ENCODE measurements at places on chromosomes 12 and 14.

GRCh38 chr12:42145552-42146215 is 1.0 kb upstream of the GXYLT1 start:
- peak; percentile 16 for DNase-seq
- H3K4me1 ChIP-seq, result peaks cover 11% of the 10 kb centered on the region
- H3K36me3 ChIP-seq, result no peaks in the 10 kb centered on the region
- H3K27me3 ChIP-seq, result no peaks in the 10 kb centered on the region

- H3K36me3 ChIP-seq, result peaks cover 9% of the 10 kb centered on the region
- H3K27ac ChIP-seq, result no peak overlapping the region
- no peak for DNase-seq
- peaks cover 5% of the 10 kb centered on the region for H3K4me1 ChIP-seq
- no peak overlapping the region for H3K4me3 ChIP-seq
Measured at GRCh38 chr12:132583736-132584135, 26.6 kb downstream of the LRCOL1 start.

GRCh38 chr12:65941388-65941787 is 117.1 kb downstream of the HMGA2 start:
- H3K4me3 ChIP-seq, result no peak overlapping the region
- H3K4me1 ChIP-seq, result peaks cover 8% of the 10 kb centered on the region
- H3K27me3 ChIP-seq, result no peaks in the 10 kb centered on the region
- no peaks in the 10 kb centered on the region for H3K36me3 ChIP-seq
- peak overlapping the region; percentile 22 for H3K27ac ChIP-seq
- DNase-seq, result peak; percentile 86

DNA sequence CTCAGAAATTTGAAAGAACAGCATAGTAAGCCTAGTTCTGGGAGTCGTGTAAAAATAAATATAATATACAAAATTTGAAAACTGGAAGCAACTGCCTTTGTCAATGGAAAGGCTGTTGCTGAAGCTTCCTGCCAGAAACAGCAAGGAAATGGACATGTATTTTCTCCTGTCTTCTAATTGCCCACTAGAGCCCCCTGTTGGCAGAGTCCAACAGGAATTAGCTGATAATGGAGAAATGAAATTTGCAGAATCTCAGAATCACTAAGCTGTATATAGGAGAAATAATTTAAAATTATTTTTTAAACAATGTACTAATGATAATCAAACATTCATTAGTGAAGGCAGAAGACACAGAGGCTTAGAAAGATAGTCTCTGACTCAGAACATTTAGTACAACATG is 414.8 kb downstream of the SLC6A15 start:
- H3K27me3 ChIP-seq, result no peaks in the 10 kb centered on the region
- H3K27ac ChIP-seq, result no peak overlapping the region
- no peak overlapping the region for H3K4me3 ChIP-seq
- H3K36me3 ChIP-seq, result no peaks in the 10 kb centered on the region

- H3K4me1 ChIP-seq, result no peaks in the 10 kb centered on the region
- DNase-seq, result peak; percentile 2
- H3K27ac ChIP-seq, result no peak overlapping the region
- H3K27me3 ChIP-seq, result no peaks in the 10 kb centered on the region
Measured at GRCh38 chr14:49134940-49135339, 451.2 kb downstream of the RPS29 start.

- H3K27ac ChIP-seq, result no peak overlapping the region
- H3K36me3 ChIP-seq, result peaks cover 13% of the 10 kb centered on the region
- H3K4me1 ChIP-seq, result no peaks in the 10 kb centered on the region
- no peak for DNase-seq
- no peak overlapping the region for H3K4me3 ChIP-seq
Measured at GRCh38 chr12:67299526-67299925, 30.4 kb downstream of the CAND1 start.

- no peak overlapping the region for H3K4me3 ChIP-seq
- peak; percentile 43 for DNase-seq
- H3K27ac ChIP-seq, result peak overlapping the region; percentile 8
- H3K4me1 ChIP-seq, result peaks cover 67% of the 10 kb centered on the region
- no peaks in the 10 kb centered on the region for H3K27me3 ChIP-seq
- no peaks in the 10 kb centered on the region for H3K36me3 ChIP-seq
Measured at GRCh38 chr14:68734231-68734732, 58.6 kb downstream of the ZFP36L1 start.

DNA sequence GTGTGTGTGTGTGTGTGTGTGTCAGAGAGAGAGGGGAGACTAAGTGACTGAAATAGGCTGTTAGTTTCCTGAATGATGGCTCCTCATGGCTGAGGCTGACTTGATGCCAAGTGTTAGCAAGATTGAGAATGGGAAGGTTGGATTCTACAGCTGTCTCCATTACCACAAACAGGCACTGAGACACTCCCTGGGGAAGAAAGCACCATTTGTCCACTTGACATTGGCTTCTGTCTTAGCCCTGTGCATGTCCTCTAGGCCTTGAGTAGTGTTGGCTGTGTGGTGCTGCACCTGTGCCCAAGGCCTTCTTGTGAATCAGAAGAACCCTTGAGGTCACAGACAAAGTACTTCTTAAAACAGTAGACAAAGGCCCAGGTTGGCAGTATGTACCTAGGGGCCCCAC is 15.6 kb downstream of the ERG28 start:
- no peak overlapping the region for H3K4me3 ChIP-seq
- DNase-seq, result peak; percentile 66
- H3K27ac ChIP-seq, result peak overlapping the region; percentile 69

DNA sequence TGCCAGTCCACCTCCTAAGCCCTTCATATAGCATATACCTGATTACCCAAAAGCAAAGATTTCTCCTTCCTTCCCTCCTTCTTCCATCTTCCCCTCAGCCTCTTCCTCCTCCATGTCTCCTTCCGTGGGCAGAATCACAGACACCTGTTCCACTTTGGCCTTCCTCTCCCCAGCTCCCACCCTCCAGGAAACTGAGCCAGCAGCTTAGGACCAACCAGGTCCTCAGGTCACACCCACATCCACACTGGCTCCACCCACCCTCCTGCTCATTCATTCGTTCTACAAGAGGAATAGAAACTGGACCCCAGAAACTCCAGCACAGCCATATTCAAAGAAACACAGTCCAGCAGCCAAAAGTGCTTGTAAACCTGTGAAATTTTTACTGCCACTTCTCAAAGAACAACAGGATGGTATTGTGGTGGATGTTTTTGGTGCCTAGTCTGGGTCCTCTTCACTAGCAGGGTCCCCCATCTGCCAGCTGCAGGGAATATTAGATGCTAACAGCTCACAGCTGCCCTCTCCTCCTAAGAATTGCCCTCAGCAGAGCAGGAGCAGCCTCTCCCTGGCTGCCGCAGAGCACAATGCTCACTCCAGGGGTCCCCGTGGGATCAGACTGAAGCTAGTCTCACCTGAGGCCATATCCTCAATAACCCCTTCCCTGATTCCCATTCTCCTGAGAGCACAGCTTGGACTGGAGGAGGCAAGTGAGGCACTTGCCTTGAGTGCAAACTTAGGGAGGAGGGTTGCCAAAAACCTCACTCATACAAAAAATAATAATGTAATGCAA is 18.4 kb downstream of the CMKLR1 start:
- H3K27ac ChIP-seq, result no peak overlapping the region
- peaks cover 15% of the 10 kb centered on the region for H3K4me1 ChIP-seq
- peaks cover 6% of the 10 kb centered on the region for H3K27me3 ChIP-seq
- no peaks in the 10 kb centered on the region for H3K36me3 ChIP-seq
- DNase-seq, result no peak
- no peak overlapping the region for H3K4me3 ChIP-seq

GRCh38 chr12:52221912-52222457 is 11.1 kb upstream of the KRT7 start:
- no peak overlapping the region for H3K27ac ChIP-seq
- no peak for DNase-seq
- H3K36me3 ChIP-seq, result no peaks in the 10 kb centered on the region

DNA sequence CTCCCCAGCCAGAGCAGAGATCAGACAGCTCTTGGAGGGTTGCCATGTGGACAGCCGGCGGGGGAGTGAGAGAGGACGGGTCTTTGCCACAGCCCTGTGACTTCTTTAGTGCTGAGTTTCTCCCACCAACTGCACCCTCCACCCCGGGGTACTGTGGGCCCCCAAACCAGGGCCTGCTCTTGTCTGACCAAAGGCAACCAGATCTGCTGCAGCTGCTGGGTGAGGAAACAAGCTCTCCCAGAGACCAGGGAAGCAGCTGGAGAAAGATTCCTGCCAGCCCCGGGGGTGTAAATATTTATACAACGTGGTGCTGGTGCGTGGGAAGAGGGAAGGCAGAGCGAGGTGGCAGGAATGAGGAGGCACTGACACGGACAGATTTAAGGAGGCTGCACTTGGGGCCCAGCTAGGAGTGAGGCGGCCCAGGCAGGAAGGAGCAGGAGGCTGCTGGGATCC is 14.3 kb upstream of the ZFP36L1 start:
- peak; percentile 91 for DNase-seq
- H3K27me3 ChIP-seq, result no peaks in the 10 kb centered on the region
- H3K27ac ChIP-seq, result peak overlapping the region; percentile 88
- no peak overlapping the region for H3K4me3 ChIP-seq

DNA sequence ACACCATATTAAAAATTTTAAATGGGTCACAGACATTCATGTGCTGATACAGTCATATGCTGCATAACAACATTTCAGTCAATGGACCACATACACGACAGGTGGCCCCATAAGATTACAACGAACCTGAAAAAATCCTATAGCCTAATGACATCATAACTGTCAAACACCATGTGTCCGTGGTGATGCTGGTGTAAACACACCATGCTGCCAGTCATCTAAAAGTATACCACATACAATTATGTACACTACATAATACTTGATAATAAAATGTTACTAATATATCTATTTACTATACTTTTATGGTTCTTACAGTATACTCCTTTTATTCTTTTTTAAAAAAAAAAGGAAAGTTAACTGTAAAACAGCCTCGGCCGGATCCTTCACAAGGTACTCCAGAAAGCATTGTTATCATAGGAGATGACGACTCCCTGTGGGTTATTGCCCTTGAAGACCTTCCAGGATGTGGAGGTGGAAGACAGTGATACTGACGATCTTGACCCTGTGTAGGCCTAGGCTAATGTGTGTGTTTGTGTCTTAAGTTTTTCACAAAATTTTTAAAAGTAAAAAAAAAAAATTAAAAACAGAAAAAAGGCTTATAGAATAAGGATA is 5.0 kb upstream of the TDG start:
- peaks cover 17% of the 10 kb centered on the region for H3K4me1 ChIP-seq
- H3K4me3 ChIP-seq, result no peak overlapping the region
- no peak for DNase-seq
- H3K27ac ChIP-seq, result no peak overlapping the region
- no peaks in the 10 kb centered on the region for H3K27me3 ChIP-seq

DNA sequence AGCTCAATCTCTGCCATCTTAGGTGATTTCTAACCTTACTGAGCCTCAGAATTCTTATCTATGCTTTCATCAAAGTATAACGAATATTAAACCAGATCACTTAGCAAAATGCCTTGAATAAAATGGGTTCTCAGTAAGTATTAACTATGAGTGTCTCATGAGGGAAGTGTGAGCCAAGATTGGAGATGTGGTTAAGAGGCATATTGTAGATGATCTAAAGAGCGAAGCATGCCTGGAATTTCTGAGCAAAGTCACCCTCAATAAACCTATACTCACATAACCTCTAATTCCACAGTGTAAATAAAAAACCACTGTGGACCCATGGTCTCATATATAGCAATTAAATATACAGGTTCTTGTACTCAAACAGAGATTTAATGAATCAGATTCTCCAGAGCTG is 193.1 kb upstream of the FSCB start:
- H3K27me3 ChIP-seq, result no peaks in the 10 kb centered on the region
- no peaks in the 10 kb centered on the region for H3K36me3 ChIP-seq
- DNase-seq, result peak; percentile 11
- no peaks in the 10 kb centered on the region for H3K4me1 ChIP-seq
- H3K4me3 ChIP-seq, result no peak overlapping the region

- H3K4me1 ChIP-seq, result no peaks in the 10 kb centered on the region
- DNase-seq, result no peak
- H3K36me3 ChIP-seq, result no peaks in the 10 kb centered on the region
- peaks cover 11% of the 10 kb centered on the region for H3K27me3 ChIP-seq
Measured at GRCh38 chr12:52682381-52682660, 2.1 kb upstream of the KRT1 start.

All from muscle of leg (tissue), 16 donors.